ENCODE measurements at places on chromosomes 7 and 10. TPM values are rescaled to one million over a fixed set of nuclear protein-coding genes. Genes with fewer than 3 reads are reported as not detected.
A peak's percentile ranks its signal among the peaks of the same experiment; 100 is the strongest.

- DNase-seq, result no peak
These were observed 39.4 kb upstream of the GRB10 start for GRCh38 chr7:50822110-50822509.

DNA sequence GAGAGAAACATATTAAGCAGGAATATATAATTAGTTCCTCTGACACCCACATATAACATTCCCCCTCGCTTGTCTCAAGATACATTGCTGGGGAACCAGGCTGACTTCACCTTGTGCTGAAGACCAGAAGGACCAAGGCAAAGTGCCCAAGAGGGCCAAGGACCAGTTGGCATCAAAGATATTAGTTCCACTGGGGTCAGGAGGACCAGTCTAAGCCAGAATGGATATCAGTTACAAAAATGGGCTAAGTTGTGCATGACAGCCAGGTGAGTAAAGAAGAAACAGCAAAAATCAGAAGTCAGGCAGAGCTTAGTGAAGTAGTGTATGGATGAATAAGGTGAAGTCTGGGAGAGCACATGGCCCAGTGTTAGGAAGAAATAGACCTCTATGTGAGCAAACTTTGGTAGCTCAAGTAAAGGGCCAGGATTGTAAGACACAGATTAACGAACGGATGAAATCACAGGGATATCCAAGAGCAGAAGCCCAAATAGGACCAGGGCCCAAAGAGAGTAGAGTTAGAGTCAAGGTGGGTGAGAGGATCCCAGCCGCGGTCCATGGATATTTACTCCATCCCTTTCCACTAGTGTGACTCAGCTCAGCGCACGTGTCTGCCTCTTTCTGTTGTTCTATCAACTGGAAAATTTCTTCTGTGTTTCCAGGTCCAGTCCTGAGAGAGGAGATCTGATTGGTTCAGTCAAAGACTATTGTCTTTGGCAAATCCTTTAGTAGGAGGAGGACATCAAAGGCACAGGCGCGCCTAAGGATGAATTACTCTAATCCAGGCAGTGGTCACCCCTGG lies 5.0 kb downstream of the CALD1 start:
- no peak for DNase-seq

GRCh38 chr7:92768501-92769393 lies 67.6 kb downstream of the CDK6 start:
- DNase-seq, result no peak

DNA sequence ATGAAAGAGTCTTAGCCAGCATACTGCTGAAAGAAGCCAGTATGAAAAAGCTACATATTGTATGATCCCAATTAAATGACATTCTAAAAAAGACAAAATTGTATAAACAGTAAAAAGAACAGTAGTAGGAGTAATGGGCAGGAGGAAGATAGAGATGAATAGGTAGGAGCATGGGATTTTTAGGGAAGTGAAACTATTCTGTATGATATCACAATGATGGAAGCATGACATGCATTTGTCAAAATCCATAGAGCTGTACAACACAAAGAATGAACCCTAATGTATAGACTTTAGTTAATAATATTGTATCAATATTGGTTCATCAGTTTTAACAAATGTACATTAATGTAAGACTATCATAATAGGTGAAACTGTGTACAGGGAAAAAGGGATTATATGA lies 147.9 kb downstream of the IMMP2L start:
- DNase-seq, result no peak

DNA sequence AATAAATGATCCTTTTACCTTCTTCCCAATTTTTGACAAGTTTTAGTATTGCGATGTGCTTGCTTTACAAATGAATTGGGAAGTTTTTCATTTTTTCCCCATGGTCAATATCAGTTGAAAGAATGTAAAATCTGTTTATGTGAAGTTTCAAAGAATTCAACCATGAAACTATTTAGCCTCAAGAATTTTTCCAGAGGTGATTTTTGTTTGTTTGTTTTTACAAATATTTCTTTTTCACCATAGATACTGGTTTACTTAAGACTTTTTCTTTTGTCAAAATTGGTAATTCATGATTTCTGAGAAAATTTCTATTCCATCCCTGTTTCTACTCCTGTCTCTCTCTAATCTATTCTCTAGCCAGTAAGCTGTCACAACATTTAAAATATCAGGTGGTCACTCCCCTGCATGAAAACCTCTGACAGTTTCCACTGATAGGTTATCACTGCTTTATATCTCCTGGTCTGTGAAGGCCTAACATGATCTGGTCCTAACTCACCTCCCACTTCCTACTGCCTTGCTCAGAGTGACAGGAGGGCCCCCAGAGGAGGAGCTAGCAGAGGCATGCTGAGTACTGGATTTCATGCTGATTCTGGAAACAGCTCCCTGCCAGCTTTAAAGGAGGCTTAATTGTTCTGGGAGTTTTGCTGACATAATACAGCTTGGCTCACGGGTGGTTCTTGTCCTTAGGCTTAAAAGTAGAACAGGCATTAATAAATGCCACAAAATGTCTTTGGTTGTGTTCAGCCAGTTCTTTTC lies 7.6 kb upstream of the ARMS2 start:
- peak; percentile 35 for DNase-seq

DNA sequence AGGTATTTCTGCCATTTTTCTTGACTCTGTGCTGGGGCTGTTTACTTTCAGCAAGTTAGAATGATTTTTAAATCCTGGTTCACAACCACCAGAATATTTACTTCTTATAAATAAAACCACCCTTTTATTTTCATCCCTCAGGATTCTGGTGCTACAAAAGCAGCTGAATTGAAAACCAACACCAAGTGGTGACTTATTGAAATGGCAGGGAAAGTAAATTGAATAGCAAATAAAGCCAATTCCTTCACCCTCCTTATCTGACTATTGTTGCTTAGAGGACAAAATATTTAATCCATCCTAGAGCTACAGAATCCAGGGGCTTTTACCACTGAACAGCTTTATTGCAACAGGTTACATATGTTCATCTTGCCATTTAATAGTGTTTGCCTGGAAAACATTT lies 828.6 kb upstream of the GHITM start:
- no peak for DNase-seq

GRCh38 chr10:49161411-49161997 lies 26.7 kb downstream of the TMEM273 start:
- peak; percentile 65 for DNase-seq

DNA sequence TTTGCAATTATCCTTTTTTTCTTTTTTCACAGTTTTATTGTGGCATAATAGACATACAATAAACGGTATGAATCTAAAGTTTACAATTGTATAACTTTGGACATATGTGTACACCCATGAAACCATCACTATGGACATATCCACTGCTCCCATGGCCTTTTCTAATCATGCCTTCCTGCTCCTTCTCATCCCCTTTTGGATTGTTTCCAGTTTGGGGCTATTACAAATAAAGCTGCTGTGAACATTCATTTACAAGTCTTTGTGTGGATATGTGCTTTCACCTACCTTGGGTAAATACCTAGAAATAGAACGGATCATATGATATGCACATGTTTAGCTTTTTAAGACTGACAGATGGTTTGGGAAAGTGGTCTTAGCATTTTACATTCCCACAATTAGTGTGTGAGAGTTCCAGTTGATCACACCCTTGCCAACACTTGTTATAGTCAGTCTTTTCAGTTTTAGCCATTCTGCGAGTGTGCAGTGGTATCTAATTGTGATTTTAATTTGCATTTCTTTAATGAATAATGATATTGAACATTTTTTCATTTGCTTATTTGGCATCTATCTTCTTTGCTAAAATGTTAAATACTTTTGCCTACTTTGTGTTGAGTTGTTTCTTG lies 120.9 kb upstream of the KAT6B start:
- no peak for DNase-seq

DNA sequence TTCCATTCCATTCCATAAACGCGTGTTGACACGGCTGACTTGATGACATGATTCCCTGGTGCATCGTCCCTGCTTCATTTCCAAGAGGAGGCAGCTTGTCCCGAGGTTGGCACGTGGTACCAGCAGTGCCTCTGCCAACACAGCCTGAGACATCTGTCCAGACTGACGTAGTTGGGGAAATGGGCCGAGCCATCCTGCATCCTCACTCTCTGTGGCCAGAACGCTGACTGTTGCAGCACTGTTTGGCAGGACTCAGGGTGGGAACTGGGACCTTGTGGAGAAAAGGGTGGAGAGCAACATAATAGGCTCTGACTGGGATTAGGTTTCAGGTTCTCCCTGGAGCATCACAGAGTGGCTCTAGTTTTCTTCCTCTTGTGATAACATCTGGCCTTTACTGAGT lies 118.6 kb upstream of the BTBD16 start:
- peak; percentile 50 for DNase-seq

GRCh38 chr7:5758753-5759335 lies 22.6 kb downstream of the RNF216 start:
- no peak for DNase-seq

DNA sequence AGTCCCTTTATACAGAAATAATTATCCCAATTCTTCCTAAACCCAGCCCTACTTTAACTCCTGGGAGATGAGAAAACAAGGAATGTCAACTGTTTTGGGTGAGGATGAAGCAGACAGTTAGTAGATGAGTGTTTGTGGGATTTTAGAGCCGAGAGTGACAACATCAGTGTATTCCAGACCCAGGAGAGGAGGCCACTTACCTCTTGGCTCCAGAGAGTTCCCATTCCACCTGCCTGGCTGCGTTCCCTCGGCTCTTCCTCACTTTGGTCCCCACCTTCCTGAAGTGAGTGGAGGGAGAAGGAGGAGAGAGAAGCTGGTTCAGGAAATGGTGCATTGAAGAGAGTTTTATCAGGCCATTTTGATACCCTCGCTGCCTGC lies 579 bp downstream of the KEL start:
- DNase-seq, result peak; percentile 16

- peak; percentile 77 for DNase-seq
These were observed 550.6 kb downstream of the GLRX3 start for GRCh38 chr10:130686689-130687300.

DNA sequence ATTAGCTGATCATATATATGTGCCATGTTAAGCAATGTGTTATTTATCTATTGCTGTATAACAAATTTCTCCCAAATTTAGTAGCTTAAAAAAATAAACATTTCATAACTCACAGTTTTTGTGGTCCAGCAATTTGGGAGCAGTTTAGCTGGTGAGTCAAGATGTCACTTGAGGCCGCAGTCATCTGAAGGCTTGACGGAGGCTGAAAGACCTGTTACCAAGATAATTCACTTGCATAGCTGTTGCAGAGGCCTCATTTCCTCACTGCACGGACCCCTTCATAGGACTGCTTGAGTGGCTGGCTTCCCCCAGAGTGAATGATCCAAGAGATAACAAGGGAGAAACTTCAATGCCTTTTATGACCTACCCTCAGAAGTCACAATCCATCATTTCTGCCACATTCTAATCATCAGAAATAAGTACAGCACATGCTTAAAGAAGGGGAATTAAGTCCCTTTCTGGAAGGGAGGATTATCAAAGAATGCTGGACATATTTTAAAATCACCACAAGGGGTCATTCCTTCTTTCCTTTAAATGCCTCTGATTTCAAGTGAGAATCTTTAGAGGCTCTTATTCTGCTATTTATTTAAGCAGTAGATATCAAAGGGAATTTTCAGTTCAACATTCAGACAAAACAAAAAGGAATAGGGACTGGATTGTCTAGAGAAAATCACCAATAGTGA lies 10.5 kb upstream of the SRPK2 start:
- DNase-seq, result no peak

DNA sequence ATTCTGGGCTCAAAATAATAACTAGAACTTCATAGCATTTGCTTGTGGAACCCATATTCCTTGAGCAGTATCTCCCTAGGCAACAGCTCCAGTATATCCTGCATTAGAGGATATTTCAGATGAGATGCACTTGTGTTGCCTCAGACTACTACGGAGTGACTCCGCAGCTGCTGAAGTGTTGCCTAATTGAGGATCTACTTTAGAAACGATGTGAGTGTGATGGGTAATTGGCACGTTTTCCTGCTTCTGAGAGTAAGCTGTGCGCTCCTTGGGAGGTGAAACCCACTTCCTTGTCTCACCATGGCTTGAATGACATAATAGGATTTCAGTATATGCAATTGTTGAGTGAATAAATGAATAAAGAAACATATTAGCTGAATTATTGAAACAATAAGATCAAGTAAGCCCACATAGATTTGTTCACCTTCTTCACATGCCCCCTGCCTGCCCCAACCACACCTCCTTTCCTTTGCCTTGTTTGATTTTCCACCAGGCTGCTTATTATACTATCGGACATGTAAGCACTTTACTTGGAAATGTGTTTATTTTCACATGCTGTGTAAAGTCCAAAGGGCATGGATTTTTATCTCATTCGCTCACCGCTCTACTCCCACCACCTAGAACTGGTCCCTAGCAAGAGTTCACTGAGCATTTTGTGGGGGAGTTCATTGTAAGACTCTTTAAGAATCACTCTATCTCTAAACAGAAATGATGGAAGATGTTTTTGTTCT lies 303.8 kb downstream of the KCNMA1 start:
- no peak for DNase-seq

DNA sequence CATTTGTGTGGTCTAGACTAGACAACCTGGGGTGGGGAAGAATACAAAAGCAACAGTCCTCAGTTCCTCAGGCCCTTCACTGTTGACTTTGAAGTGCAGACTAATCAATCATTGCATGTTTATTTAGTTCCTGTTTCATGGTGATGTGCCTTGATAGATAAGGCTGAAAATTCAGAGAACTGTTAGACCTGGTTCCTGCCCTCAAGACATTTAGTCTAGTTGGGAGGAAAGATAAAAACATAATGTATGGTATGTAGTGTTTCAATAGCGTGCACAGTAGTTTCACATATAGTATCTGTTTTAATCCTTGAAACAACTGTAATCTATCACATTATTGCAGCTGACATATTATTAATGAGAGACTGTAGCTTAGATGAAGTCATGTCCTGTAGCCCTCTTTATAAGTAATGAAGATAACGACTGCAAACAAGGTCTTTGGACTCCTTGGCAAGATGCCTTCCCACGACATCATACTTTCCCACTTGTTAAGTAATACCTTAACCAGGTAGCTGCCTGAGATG lies 124.0 kb downstream of the CELF2 start:
- DNase-seq, result no peak

GRCh38 chr10:71080381-71081228 lies 131.8 kb upstream of the UNC5B start:
- DNase-seq, result peak; percentile 15

DNA sequence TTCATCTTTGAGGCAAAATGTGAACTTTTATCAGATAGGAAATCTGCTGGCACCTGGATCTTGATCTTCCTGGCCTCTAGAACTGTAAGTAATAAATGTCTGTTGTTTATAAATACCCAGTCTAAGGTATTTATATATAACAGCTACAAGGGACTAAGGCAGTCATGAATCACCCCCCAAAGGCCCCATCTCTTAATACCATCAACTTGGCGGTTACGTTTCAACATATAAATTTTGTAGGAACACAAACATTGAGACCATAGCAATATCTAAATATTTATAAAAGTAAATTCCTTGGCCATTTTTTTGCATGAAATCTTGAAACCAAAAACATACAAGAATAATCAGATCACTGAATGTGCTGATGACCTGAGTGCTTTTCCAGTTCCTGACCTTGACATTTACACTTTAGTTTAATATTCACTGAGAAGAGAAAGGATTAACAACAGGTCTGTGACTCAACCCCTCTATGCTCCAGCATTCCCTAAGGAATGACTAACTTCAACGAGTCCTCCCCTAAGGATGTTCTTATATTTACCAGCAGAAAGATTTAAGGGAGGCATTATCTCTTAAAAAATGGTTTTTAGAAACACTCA lies 1438.5 kb upstream of the CELF2 start:
- DNase-seq, result no peak

GRCh38 chr7:129721068-129721467 lies 109.5 kb downstream of the NRF1 start:
- no peak for DNase-seq

The DKK1 gene
- total RNA-seq, result 1.0 TPM

The FAM25A gene
- total RNA-seq, result not detected

The CHST12 gene
- 11.4 TPM for total RNA-seq

The PLEKHS1 gene
- total RNA-seq, result not detected

The LHPP gene
- total RNA-seq, result 26.2 TPM

The NKX2-3 gene
- total RNA-seq, result not detected

The ZNF503 gene
- 0.37 TPM for total RNA-seq

Data from H7 (cell line).